Left renal pelvis (tissue), 4 donors: ENCODE measurements at places on chromosomes 13 and 19. TPM values are rescaled to one million over a fixed set of nuclear protein-coding genes. Genes with fewer than 3 reads are reported as not detected.

DNA sequence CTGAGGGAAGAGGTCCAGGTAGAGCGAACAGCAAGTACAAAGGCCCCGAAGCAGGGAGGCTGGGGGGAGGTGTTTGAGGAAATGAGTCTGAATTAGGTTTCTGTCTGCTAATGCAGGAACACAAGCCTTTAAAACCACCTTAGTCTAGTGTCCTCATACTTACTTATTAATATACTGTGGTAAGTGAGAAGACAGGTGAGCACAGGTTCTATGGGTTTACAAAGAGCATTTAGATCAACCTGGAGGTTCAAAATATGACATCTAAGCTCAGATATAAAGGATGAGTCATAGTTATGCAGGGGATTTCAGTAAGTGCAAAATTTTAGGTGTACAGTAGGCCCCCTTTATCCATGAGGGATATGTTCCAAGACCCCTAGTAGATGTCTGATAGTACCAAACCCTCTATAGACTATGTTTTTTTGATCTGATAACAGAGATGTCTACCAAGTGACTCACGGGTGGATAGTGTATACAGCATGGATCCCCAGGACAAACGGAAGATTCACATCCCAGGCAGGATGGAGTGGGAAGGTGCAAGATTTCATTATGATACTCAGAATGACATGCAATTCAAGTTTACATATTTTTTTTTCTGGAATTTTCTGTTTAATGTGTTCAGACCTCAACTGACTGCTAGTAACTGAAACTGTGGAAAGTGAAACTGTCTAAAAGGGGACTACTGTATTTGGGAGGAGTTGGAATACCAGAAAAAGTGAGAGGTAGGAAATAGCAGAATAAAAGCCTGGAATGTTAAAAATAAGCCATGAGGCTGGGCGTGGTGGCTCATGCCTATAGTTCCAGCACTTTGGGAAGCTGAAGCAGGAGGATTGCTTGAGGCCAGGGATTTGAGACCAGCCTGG is 18.2 kb upstream of the MED4 start:
- no peak for DNase-seq

DNA sequence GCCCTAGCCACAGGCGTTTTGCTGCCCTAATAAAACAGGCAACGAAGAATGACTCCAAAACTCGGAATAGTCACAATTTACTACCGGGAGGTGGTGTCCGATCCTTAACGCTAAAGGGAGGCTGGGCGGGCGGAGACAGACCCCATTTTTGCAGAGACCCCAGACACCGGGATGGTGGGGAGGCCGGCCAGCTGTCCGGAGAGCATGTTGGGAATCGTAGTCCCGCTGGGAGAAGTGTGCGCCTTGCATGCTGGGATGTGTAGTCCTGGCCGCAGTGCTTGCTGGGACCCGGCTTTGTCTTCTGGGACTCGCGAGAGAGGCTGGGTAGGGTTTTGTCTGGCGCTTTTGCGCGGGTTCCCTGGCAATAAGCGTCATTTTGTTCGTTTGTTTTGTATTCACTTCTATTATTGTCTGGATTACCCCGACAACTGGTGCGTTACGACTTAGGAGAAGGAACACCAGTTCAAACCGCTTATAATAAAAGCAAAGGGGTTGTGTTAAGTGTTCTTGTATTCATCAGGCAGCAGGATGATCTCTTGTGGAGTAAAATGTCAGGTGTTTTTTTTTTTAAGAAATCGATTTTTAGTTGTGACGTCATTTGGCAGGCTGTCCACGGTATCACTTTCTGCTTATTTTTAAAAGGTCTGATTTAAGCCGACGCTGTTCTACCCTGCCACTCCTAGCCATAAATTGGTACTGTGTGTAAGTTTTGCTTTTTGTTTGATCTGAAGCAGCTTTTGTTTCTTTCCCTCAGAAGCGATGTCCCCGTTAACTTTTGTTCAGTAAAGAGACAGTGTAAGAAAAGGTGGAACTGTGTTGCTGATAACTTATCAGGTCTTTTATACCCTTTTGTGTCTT is 676 bp upstream of the HSPH1 start:
- peak; percentile 94 for DNase-seq

GRCh38 chr19:41083516-41083915 is 4.7 kb upstream of the CYP2A13 start:
- DNase-seq = no peak

LAIR1 gene
- 5.7 TPM for polyA plus RNA-seq

GRCh38 chr13:22193070-22193469 is 522.2 kb downstream of the FGF9 start:
- no peak for DNase-seq

CAMSAP3 gene
- polyA plus RNA-seq = 1.6 TPM

ANGPTL4 gene
- polyA plus RNA-seq = 3.7 TPM
